Thymus (tissue), 14 donors: ENCODE measurements at places on chromosomes 1 and 21.
A peak's percentile ranks its signal among the peaks of the same experiment; 100 is the strongest.

- no peak for DNase-seq
Measured at GRCh38 chr1:204076891-204077290, 4.0 kb downstream of the SOX13 start.

- no peak for DNase-seq
Measured at GRCh38 chr1:17648457-17649145, 106.5 kb upstream of the ACTL8 start.

DNA sequence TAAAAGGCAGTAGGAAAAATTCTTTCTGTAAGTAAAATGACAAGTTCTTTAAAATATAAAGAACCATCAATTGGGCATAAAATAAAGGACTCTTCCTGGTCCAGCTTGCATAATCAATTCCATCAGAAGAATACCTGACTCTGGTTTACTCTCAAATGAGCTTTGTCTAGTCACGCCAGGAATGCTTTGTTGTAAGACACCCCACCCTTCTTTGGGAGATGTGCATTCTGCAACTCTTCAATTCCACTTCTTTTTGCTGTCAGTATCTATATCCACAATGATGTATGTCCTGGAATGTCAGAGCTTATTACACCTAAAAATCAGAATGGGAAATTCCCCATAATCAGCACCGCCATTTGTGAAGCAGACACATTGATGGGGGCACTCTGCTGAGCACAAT is 76.1 kb downstream of the PTPN14 start:
- DNase-seq = no peak

GRCh38 chr1:29384496-29385015 is 148.2 kb downstream of the PTPRU start:
- no peak for DNase-seq

GRCh38 chr1:54965624-54966340 is 14.6 kb upstream of the TMEM61 start:
- DNase-seq = no peak

GRCh38 chr21:43919871-43920801 is 55.1 kb downstream of the AGPAT3 start:
- no peak for DNase-seq

DNA sequence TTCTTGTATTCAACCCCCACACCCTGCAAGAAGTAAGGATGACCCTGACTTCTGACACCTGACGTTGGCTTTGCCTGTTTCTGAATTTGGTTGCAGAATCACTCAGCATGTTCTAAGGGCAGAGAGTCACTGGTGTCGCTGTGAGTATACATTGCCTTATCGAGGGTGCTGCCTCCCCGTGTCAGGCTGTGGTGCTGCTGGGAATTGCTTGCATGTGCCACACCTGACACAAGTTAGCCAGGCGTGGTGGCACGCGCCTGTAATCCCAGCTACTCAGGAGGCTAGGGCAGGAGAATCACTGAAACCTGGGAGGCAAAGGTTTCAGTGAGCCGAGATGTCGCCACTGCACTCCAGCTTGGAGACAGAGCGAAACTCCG is 45.9 kb downstream of the WDR4 start:
- peak; percentile 46 for DNase-seq

DNA sequence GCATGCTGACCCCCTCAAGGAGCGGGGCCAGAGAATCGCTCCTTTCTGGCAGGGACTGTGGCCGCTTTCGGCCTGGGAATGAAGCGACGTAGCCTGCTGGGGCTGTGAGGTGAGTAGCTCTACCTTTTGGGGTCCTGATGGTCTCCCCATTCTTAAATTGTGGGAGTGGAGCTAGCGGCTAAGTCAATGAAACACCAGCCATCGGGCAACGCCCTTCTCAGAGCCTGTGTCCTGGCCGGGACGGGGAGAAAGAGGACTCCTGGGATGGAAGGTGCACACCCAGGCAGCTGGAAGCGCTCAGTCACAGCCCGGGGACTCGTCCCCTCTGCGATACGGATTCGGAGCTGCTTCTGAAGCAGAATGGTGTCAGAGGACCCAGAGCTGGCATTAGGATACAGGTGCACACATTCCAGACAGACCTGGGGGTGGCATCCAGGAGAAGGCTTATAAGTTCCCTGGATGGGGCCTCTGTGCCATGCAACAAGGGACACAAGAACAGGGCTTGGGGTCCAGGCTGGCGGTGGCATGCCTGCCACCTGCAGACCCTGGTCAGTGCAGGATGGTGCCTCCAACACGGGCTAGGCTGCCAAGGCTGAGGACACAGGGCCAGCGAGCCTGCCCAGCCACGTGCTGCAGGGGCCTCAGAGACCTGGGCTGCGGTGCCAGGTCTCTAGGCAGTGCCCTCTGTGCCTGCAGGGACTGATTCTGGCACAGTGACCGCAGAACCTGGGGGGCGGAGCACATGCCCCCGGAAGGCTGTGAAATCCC is 945 bp upstream of the WNT9A start:
- DNase-seq = no peak

DNA sequence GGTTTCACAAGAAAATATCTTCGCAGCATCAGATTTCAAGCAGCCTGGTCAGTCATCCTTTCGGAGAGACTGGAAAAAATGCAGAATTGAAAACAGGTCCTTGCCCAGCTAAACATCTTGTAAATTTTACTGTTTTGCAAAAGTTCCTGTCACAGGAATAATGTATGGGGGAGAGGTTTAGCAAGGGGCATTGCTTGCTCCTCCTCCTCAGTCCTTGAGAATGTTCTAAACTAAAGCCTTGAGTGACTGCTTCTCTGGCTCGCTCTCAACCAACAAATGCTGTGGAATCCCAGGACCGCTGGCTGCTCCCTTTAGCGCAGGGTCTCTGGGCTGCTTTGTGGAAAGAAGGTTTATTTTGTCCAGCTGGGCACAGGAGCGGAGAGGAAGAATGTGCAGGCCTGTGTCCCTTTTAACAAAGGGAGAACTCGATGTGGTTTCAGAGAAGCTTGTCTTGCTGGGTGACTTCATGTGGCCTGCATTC is 33.6 kb upstream of the FHAD1 start:
- no peak for DNase-seq

DNA sequence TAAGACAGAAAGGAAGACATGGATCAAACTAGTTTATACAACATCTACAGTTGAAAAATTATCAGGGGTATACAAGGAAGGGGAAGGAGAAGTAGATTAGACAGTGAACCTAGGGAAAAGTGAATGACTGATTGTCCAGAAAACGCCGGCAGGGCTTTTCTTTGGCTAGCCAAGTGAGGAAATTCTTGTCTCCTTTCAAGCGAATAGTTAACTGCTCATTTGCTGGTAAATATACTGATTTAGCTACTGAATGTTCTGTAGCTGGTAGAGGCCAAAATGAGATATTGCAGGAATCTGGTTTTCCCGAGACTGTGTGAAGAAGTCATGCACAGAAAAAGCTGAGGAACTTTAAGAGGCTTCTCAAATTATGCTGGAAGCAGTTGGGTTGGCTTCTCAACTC is 128.5 kb upstream of the ZNHIT6 start:
- DNase-seq = no peak

DNA sequence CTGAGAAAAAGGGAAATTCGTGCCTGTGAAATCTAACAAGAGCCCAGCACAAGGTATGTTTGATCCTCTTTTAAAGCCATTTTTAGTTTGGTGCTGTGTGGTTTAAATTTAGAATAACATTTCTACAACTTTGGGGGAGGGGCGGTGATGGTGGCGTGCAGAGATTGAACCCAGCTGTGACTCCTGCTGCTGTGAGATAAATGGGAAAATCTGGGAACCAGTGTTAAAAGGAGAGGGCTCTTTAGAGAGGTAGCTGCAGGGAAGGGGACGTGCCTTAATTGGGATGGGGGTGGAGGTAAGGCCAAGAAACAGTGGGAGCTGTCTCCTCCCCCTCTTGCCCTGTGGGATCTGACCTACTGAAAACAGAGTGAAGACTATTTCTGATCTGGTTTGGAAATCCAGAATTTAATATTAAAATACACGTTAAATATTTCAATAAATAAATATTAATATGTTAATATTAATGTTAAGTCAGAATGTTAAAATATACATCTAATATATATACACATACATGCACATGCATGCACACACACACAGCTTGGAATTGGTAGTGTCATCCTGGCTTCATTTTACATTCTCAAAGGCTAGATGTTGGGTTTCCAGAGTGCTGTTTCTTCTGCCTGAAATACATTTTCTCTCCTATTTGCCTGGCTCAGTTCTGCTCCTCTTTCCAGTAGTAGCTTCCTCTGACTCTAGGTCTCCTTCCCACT is 30.1 kb upstream of the DNAJC6 start:
- DNase-seq = no peak
